ENCODE measurements at places on chromosomes 7 and 10. TPM values are rescaled to one million over a fixed set of nuclear protein-coding genes. Genes with fewer than 3 reads are reported as not detected.

- DNase-seq = no peak
Measured at GRCh38 chr7:29255199-29255878, 60.8 kb downstream of the CHN2 start.

DNA sequence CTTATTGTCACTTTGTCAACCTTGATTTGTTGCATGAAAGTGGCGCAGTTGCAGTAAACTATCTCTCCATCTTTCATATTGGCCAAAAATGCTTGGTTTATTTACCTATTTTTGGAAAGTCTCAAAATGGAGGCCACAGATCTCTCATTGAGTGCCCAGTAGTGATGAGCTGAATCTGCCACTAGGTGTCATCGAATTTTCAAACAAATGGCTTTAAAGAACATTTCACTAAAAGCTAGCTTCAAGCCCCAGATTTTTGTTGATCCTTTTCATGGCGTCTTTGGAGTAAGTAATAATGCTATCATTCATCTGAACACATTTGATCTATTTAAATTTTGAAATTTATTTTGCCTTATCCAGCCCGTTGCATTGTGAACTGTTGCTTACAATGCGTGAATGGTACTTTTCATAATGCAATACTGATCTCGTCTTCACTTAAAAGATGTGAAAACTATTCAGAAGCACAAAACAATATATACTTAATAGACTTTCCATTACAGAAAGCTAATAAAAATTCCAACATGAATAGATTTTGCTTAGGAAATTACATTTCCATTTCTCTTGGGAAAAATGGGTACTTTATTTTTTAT, 236.2 kb downstream of the DNAJB9 start:
- DNase-seq = no peak

Gene KLF14
- polyA plus RNA-seq = not detected

DNA sequence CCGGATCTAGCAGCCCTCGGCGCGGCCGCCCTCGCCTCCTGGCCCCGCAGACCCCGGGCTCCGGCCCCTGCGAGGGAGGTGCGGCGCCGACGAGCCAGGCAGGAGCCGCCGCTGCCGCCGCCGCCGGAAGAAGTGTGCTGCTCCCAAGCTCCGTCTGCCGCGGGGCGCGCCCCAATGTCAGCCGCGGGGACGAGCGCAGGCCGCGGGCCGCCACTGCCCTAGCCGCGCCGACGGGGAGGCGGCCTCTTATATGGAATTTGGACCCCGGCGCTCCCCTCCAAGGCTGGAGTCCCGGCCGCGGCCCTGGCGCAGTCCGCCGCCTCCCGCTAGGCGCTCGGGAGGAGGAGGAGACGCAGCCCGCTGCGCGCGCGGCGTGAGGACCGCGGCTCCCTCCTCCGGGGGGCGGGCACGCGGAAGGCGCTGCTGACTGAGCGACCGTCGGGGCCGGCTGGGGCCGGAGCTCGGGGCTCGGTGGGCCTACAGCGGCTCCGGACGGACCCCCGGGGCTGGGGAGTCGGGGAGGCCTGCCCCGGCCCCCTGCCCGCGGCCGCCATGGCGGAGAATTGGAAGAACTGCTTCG, at the start of gene TRIM8:
Gene TRIM8, plus strand, starts transcription at position 414 of the 580 bp plus-strand sequence. Its CDS starts 139 bp downstream, at position 553.
- DNase-seq = no peak

DNA sequence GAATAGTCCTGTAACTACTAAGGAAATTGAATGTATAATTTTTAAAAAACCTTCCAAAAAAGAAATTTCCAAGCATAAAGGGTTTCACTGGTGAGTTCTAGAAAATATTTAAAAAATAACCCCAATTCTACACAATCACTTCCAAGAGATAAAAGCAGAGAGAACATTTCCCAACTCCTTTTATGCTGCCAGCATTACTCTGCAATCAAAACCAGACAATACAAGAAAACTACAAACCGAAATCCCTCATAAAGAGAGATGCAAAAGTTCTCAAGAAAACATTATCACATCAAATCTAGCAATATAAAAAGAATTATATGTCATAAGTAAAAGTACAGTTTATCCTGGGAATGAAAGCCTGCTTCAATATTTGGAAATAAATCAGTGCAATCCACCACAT, 84.8 kb downstream of the OAT start:
- DNase-seq = no peak

Gene C10orf53
- not detected for polyA plus RNA-seq

DNA sequence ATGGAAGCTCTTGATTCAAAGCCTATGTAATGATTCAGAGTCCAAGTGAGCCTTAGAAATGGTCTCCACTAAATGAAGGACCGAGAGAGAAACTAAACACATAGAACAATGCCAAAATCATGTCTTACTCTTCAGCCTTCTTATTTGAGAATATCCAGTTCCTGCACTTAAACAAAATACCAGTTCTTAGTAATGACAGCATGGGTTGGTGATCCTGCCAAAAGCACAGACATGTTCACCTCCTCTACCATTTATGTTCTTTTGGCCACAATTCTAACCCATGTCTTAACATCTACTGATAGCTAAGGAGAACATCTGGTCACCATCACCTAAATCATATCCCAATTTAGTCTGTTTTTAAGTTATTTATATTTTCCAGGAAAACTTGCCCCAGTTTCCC, 239.6 kb upstream of the PTN start:
- DNase-seq = no peak

DNA sequence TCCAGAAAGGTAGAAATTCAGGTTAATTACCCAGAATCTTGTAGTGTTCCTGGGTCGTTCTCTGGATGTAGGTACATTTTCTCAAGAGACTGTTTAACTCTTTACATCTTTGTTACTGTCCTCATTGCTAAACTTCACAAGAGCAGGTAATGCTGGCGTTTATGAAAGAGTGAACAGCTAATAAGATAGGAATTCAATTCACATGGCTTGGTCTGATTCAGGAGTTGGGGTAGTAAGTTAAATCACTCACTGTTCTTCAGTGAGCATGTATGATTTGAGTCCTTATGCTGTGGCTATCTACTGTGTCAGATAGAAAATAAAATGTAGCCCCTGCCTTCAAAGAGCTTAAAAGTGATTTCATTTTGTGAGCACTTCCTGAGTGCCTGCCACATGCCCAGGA, 480.0 kb downstream of the LRMDA start:
- no peak for DNase-seq

Gene TEX36
- polyA plus RNA-seq = not detected

GRCh38 chr7:22639396-22639795, 87.6 kb upstream of the IL6 start:
- DNase-seq = no peak

DNA sequence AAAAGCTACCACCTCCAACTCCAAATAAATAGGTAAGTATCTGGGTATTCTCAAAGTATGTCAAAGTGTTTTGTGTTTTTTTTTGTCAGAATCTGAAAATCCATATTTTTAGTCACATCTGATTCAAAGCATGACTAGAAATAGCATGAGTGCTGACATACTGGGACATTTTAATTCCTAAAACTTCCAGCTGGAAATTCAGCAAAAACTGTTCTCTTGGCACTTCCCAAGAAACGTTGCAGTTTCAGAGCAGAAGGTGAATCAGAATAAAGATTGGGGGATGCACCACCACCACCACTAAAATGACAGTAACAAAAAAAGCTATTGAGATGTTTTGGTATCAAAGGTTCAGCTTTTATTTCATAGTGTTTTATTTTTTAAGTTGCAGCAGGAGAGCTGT, 724.6 kb upstream of the CELF2 start:
- no peak for DNase-seq

Gene MAT1A
- 0.23 TPM for polyA plus RNA-seq

Gene DKK1
- polyA plus RNA-seq = 0.73 TPM

DNA sequence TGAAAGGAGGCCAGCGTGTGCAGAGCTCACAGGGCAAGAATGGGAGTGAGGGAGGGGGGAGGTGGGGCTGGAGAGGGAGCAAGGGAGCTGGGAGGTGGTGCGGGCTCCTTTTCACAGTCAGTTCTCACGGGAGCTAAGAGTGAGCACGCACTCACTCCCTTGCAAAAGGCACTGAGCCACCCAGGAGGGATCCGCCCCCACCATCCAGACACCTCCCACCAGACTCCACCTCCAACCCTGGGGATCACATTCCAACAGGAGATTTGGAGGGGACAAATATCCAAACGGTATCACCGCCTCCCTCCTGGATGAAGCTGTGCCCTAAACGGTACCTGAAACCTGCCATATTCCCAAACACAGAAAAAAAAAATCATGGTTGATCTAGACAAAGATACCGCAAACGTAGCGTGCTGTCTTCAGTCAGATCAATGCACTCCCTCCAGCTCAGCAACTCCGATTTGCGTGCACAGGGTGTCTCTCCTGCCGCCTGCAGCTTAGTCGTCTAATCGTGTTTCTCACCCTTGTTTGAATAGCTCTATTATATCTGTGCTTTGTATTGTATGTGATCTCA, 20.3 kb upstream of the PRKAG2 start:
- peak; percentile 53 for DNase-seq

GRCh38 chr7:12323415-12323814, 80.2 kb downstream of the VWDE start:
- DNase-seq = no peak

DNA sequence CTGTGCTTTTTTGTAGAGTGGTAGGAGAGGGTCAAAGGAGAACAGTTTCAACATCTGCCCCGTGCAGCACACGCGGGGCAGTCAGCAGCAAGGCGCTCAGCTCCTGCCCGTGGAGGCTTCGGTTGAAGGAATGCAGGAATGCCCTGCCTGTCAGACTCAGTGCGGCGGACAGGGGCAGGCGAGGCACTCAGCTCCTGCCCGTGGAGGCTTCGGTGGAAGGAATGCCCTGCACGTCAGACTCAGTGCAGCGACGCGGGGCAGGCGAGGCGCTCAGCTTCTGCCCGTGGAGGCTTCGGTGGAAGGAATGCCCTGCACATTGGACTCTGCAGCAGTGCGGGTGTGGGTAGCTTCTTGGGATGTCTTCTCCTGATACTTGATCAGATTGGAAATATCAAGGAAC, 37.0 kb downstream of the PPP2R2D start:
- DNase-seq = peak; percentile 62

DNA sequence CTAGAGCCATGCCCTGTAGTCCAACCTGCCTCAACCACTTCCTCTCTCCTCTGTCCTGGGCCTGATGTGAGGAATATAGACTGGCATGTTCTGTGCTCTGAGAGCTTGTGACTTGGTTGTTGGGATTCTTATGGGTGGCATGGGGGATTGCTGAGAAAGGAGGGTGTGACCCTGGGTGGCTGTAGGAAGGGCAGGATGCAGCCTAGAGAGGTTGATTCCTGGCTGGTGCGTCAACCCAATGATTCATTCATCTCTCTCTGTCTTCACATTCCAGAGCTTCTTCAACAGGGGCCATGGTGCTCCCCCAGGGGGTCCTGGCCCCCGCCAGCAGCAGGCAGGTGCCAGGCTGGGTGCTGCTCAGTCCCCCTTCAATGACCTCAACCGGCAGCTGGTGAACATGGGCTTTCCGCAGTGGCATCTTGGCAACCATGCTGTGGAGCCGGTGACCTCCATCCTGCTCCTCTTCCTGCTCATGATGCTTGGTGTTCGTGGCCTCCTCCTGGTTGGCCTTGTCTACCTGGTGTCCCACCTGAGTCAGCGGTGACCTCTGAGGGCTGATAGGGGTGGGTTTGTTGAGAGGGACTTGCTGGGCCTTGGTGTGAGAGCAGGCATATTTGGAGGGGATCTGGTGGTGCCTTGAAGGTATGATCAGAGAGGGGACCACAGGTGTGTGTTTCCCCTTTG, 2.6 kb downstream of the FAM241B start:
- no peak for DNase-seq

GRCh38 chr10:22158426-22158825, 59.4 kb downstream of the EBLN1 start:
- no peak for DNase-seq

Gene SLC13A4
- polyA plus RNA-seq = 0.12 TPM

- no peak for DNase-seq
Measured at GRCh38 chr7:119733127-119733879, 539.7 kb upstream of the KCND2 start.

DNA sequence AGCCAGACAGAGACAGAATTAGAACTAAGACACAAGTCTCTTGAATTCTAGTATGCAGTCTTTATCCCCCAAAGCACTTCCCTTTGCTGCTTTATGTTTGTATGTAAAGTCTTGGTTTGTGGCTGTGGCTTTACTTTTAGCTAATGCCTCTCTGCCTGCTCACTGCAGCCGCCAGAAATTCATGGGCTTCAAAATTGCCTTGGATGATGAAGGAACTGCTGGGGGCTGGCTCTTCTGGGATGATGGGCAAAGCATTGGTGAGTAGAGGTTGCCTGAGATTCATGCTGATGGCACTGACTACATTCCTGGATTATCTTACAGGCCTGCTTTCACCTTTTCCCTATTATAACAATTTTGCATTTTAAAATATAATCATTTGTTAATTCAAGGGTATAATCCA, 10.9 kb upstream of the MGAM2 start:
- no peak for DNase-seq

Gene SEMA3E
- 0.51 TPM for polyA plus RNA-seq

Gene GDF2
- not detected for polyA plus RNA-seq

Gene CASP2
- polyA plus RNA-seq = 6.0 TPM

GRCh38 chr10:30744106-30744505, 114.6 kb upstream of the LYZL2 start:
- no peak for DNase-seq

DNA sequence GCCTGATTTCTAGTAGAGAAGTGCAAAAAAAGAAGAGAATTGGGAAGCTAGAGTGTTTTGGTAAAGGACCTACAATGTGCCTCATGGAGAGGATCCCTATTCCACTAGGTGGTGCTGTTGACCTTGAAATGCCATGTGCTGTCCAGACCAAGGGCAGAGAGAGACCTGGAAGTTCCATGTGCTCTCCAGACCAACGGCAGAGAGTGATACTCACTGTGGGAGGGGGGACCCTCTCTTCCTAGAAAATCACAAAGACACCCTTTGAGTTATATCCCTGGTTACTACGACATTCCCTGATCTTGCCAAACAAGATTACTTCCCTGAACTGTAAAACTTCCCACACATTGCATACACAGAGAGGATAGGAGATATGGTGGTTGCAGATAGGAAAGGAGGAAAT, 212.7 kb upstream of the ZNF804B start:
- no peak for DNase-seq

DNA sequence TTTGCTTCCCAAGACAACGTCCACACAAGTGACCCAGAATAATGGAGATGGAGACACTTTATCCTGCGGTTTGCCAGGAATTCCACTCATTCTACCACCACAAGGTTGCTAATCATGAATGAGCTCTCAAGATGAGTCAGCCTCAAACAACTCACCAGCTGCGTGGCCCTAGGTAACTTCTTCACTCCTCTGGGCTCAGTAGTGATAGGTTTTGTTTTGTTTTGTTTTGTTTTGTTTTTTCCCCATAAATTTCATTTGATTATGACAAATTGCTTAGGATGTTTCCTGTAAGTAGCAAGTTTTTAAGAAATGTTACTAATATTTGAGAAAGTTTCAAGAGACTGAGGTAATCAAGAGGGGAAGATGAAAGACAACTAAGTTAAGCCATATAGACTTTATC, 286.8 kb downstream of the PARD3 start:
- DNase-seq = no peak

All from sigmoid colon (tissue), 7 donors.